Mesothelial cell of epicardium (in vitro differentiated cells): ENCODE measurements at places on chromosomes 7 and 10.

GRCh38 chr7:51246258-51247245 lies 70.1 kb downstream of the COBL start:
- no peak for DNase-seq

DNA sequence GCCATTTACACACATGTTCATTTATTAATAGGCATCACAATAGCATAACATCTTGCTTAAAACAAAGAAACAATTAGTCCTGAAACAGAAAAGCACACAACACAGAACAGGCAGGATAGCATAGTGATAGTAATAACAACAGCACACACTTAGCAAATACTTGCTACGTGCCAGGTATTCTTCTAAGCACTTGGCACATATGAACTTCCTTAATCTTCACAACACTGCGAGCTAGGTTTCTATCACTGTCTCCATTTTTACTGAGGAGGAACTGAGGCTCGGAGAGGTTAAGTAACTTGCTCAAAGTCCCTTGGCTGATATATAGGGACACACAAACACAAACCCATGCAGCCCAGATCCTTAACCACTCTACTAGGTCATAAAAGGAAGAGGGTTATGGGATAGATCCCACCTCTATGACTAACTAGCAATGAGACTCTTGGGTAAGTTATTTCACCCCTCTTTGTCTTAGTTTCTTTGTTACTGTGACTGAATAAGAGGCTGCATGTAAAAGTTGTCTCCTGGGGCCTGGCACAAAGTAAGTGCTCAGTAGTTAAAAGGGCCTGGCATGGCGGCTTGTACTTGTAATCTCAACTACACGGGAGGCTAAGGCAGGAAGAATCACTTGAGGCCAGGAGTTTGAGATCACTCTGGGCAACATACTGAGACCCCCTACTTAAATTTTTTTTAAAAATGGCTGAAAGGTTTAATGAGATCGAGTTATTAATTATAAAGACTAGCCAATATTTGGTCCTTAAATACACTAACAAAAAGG lies 181.0 kb upstream of the RHOBTB1 start:
- no peak for DNase-seq

DNA sequence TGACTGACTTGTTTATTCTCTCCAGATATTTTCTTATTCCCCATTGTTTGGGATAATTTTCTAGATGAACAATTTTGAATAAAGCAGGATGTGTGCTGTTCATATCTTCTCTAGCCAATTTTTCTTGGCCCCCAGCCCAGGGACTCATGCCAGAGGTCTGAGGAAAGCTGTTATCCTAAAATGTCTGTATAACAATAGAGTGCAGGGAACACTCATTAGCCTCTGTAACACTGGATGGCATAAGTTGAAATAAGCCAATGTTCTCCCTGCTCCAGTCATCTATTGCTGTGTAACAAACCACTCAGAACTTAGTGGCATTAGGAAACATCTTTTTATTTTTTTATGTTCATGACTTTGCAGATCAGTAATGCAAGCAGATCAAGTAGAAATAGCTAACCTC lies 121.7 kb upstream of the TRIM24 start:
- DNase-seq, result no peak

DNA sequence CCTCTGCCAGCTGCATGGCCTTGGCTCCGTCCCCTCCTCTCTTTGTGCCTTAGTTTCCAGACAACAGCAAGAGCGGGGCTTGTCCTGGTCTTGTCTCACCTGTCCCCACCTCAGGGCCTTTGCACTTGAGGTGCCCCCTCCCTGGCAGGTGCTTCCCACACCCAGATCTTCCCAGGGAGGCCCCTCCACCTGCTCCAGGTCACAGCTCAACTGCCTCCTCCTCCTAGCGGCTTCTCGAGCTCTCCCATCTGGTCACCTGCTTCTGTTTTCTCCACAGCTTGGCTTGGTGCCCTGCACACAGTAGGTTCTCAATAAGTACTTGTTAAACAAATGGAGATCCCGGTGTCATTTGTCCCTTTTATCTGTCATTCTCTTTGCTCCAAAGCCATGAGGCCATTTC lies 64.3 kb upstream of the ZNF716 start:
- DNase-seq, result no peak

DNA sequence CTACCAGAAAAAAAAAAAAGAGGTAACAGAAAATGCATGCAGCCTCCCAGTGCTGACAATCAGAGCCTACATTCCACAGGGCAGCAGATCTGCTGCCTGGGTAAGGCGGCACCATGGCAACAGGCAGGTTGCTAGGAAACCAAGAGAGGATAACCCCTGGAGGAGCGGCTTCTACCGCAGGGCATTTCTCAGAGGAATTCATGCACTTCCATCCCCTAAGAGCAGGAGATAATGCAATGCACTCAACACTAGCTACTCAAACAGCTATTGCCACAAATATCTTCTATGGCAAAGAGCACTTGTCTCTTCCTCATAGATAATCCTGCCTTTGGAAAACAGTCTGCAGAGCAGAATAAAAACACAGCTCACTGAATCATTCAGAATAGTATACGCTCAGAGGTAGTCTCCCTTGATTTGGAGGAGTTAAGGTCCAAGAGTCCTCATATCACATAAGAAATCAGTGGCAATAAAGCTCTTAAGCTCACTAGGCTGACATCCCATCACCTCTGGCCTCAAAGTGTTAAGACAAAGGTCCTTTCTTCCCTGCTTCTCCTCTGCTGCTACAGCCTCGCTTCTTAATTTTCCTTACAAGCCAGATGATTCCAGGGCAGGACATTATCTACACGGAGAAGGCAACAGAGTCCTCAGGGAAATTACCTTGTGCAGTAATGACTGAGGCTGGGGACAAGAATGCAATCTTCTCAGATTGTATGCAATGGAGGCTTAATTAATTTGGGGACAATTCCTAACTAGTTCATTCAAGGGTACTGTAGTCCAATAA lies 10.7 kb downstream of the PSAP start:
- DNase-seq, result peak; percentile 77

- no peak for DNase-seq
These were observed 139.4 kb downstream of the EPC1 start for GRCh38 chr10:32207544-32207943.

GRCh38 chr10:46306516-46307184 lies 19.9 kb downstream of the ANTXRL start:
- no peak for DNase-seq

- no peak for DNase-seq
These were observed 194.1 kb downstream of the DGKI start for GRCh38 chr7:137652721-137653120.
